Calu3 (cell line): ENCODE measurements at places on chromosomes 1 and 21. TPM values are rescaled to one million over a fixed set of nuclear protein-coding genes. Genes with fewer than 3 reads are reported as not detected.

The SPATA46 gene
- total RNA-seq = not detected in 2 replicates

The RYR2 gene
- 0.32 and 0.90 TPM in 2 replicates for total RNA-seq

GRCh38 chr1:223713546-223714420 is 1.4 kb downstream of the CAPN2 start:
- no peak for DNase-seq

DNA sequence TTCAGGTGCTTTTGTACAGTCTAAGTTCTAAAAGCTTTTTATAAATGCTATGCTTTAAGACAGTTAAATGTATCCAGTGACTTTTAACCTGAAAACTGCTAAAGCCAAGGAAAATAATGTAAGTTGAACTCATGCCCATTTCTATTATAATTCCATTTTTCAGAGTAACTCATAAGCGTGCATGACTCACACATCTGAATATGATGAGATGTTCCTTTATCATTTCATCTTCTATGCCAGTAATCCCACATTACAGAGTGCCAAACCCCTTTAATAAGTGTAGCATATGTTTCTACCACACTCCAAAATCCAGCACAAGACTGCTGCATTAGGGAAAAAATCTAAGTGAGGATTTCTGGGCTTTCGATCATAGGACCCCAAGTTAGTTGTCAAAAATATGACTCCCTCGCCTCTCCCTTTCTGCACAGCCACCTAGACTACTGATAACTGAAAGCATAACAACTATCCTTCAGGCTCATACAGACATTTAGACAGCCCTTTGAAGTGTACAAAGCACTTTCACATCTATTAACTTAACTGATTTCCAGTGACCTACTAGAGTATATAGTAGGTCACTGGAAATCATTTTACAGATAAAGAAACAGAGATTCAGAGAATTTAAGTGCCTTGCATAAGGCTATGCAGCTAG is 45.3 kb downstream of the JAK1 start:
- DNase-seq = no peak

GRCh38 chr1:53913352-53914033 is 19.5 kb downstream of the DIO1 start:
- no peak for DNase-seq

- no peak for DNase-seq
These were observed 148.1 kb upstream of the USP24 start for GRCh38 chr1:55363268-55363667.

- DNase-seq = no peak
These were observed 288.0 kb upstream of the KAZN start for GRCh38 chr1:14310476-14310875.
